ENCODE measurements at places on chromosomes 6 and 20.

- no peak for DNase-seq
Observed at GRCh38 chr6:36065916-36066315, 38.3 kb downstream of the MAPK14 start.

DNA sequence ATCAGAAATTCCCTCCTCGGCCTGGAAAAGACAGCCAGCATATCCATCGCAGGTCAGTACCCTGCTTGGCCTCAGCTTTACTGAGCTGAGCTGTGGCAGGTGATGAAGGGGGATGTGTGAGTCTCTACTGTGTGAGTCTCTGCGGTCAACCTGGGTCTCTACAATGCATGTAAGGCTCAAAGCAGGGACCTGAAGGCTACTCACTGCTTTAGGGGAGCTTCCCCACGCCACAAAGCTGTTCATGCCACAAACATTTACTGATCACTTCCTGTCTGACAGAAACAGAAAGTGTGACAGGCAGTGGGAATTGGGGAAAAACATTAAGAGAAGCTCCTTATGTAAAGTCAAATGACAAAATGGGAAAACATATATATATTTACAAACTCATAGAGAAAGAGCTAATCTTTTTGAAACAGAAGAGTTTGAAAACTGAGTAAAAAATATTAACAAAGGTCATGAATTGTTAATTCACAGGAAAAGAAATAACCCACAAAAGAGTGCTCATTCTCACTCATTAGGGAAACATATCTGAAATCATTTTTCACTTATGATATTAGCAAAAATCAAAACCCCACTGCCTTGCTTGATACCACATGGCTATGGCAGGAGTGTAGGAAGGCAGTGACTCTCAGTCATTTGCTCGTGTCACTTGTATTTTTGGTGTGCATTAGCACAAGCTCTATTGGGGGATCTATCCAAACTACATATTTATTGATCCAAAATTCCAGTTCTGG, 5.8 kb downstream of the BTN3A3 start:
- DNase-seq, result no peak

GRCh38 chr6:63391203-63391970, 71.6 kb upstream of the LGSN start:
- DNase-seq, result no peak

GRCh38 chr6:150293423-150294173, 75.2 kb upstream of the IYD start:
- no peak for DNase-seq

DNA sequence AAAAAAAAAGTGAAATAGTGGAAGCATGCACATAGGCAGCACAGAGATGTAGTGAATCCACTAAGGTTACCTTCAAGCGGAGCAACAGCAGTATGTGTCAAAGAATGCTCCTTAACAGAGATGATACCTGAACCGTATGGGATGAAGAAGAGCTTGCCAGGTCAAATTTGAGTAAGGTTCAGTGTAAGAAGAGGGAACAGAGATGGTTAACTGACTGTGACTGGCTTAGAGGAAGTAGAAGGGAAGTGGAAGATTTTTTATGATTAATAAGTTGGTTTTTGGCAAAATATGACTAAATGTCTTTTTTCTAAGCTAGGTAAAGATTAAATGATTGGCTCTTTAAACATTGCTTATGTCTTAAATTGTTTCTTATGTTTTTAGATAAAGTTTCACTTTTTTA, 52.6 kb upstream of the C20orf144 start:
- no peak for DNase-seq

- DNase-seq, result no peak
Observed at GRCh38 chr6:134529921-134530320, 212.0 kb upstream of the SGK1 start.

- no peak for DNase-seq
Observed at GRCh38 chr6:112717856-112718255, 370.7 kb downstream of the RFPL4B start.

- no peak for DNase-seq
Observed at GRCh38 chr6:121993362-121993761, 406.1 kb upstream of the HSF2 start.

DNA sequence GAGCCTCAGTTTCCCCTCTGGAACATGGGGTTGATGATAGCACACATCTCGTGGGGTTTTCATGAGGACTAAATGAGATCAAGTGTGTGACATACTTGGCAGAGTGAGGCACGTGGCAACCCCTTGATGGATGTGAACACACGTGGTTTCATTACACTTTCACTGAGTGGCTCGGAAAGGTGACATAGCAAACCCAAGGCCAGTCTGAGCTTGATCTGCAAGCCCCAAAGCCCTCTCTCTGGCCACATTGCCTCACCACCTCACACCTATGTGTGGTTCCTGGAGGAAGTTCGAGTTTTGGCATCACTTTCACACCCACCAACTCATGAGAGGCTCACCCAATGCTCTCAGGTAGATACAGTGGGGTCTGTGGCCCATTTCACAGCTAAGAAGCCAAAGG, 60.0 kb downstream of the CPNE5 start:
- DNase-seq, result no peak

DNA sequence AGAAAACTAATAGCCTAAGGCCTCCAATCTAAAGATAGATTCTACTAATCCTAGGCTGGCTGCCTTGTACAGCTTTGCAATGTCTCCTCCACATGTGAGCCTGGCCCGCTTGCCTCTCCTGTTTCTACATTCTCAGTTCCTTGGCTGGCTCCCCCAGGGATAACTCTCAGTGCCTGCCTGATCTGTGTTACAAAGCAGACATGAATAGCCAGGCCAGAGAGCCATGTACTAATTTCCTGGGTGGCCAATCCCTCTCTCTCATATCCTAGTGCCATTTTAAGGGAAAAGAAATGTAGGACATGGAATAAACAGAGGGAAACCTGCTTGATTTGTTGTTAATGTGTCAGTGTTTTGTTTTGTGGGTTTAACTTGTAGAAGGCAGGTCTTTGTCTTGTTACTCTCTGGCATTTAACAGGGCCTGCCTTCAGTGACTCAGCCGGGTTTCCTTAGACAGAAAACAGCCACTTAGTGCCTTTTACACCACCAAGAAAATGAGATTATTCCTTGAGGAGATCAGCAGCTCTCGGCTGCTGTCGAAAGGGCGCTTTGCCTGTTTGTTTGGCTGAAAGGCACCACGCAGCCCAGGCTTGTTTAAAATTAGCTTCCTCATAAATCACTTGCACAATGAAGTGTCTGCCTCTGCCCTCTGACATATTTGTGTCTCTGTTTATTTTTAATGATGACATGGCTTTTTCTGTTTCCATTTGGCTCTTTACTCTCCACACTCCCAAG, 702.7 kb downstream of the MAFB start:
- DNase-seq, result no peak

DNA sequence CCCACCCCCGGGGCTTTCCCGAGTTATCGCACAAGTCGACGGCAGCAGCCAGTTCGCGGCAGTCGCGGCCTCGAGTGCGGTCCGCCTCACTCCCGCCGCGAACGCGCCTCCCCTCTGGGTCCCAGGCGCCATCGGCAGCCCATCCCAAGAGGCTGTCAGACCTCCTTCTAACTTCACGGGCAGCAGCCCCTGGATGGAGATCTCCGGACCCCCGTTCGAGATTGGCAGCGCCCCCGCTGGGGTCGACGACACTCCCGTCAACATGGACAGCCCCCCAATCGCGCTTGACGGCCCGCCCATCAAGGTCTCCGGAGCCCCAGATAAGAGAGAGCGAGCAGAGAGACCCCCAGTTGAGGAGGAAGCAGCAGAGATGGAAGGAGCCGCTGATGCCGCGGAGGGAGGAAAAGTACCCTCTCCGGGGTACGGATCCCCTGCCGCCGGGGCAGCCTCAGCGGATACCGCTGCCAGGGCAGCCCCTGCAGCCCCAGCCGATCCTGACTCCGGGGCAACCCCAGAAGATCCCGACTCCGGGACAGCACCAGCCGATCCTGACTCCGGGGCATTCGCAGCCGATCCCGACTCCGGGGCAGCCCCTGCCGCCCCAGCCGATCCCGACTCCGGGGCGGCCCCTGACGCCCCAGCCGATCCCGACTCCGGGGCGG, 1.6 kb downstream of the GNAS start:
- DNase-seq, result no peak

DNA sequence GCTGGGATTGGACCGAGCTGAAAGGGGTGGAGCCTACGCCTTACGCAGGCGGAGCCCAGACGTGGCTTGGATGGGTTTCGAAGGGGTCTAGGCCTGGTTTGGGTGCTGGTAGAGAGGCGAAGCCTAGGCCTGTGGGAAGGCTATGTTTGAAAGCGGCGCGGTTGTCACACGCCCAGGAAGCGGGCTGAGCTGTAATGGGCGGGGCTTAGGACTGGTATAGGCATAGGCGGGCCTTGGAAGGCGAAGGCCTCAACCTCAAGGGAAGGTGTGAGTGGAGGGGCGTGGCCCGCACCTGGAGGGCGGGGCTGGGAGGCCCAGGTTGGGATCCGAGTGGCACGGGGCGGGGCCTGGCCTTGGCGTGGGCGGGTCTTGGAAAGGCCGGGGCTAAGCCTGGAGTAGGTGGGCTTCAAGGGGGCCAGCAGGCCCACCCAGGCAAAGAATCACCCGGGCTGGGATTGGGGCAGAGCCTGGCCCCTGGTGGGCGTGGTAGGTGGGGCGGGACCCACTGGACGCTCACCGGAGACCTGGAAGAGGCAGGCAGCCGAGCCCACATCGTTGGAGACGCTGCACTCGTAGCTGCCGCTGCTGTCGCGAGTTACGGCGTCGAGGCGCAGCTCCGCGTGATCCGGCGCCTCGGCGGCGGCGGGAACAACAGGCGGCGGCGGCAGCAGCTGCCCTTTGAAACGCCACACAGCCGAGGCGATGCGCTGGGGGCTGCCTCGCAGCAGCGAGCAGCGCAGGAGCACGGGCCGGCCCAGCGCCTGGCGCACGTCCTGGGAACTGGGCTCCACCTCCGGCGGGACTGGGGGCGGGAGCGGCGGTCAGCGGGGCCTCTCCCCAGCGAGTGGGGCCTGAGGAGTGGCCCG, 49.0 kb downstream of the MDGA1 start:
- DNase-seq, result no peak

DNA sequence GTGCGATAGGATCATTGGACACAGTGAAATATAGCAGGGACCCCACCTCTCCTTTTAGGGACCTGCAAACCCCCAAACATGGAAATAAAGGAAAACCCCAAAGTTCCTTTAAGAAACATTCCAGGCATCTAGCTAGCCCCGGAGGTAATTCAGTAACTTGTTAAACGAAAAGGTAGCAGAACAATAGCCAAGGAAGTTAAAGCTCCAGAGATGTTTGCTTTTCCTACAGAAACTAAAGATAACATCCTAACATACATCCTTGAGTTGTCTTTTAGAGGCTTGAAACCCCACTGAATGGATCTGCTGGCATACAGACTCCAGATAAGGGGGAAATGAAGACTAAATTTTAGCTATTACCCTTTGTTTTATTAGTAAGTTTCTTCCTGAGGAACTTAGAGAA, 51.0 kb downstream of the FAM184A start:
- no peak for DNase-seq

- DNase-seq, result no peak
Observed at GRCh38 chr6:84663866-84664265, 100.5 kb downstream of the TBX18 start.

- DNase-seq, result no peak
Observed at GRCh38 chr6:32943864-32944649, 3.2 kb upstream of the HLA-DMB start.

DNA sequence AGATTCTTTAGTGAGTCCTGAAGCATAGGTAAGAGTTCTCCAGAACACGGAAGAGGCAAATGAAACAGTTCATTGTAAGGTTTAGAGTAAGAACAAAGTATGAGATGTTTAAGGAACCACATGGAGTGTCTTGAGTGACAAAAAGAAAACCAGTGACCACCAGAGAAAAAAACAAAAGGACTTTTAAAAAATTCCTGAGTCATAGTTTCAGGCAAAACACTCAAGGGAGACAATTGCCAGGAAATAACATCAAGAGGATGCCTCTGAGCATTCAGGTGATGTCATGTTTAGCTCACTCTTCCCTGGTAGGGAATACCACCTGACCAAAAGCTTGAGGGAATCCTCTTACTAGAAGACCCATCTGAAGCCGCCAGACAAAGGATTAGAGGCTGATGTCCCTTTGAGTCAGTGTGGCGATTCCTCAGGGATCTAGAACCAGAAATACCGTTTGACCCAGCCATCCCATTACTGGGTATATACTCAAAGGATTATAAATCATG, 110.3 kb downstream of the COL19A1 start:
- DNase-seq, result no peak

GRCh38 chr20:38723848-38724625, at the start of gene SLC32A1:
TSS of gene SLC32A1 (plus strand) at chr20:38724486. CDS start at chr20:38724725, 239 bp downstream.
- peak; percentile 25 for DNase-seq

GRCh38 chr6:64459411-64459944, 823.9 kb downstream of the PHF3 start:
- no peak for DNase-seq

- no peak for DNase-seq
Observed at GRCh38 chr20:44717986-44718385, 2.8 kb downstream of the CCN5 start.

DNA sequence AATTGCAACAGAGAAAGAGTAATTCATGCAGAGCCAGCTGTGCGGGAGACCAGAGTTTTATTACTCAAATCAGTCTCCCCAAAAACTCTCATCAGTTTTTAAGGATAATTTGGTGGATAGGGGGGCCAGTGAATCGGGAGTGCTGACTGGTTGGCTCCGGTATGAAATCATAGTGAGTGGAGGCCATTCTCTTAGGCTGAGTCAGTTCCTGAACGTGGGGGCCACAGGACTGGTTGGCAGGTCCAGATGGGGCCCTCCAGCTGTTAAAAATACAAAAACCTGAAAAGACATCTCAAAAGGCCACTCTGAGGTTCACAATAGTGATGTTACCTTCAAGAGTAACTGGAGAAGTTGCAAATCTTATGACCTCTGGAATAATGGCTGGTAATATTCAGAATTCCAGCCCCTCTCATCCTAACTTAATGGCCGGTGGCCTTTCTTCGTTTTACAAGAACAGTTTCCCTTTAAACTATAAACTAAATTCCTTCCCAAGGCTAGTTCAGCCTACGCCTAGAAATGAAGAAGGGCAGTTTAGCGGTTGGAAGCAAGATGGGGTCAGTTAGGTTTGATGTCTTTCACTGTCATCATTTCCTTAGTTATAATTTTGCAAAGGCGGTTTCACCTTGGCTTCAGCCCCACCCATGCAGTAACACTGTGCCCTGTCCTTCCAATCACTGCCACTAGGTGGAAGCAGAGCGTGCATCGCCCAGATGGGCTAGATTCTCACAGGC, 6.8 kb upstream of the MICA start:
- DNase-seq, result peak; percentile 55

GRCh38 chr20:49608752-49609670, 41.1 kb upstream of the PTGIS start:
- DNase-seq, result peak; percentile 70

GRCh38 chr6:3879194-3879952, 30.2 kb downstream of the FAM50B start:
- no peak for DNase-seq

- DNase-seq, result no peak
Observed at GRCh38 chr20:58113716-58114115, 114.7 kb downstream of the ANKRD60 start.

DNA sequence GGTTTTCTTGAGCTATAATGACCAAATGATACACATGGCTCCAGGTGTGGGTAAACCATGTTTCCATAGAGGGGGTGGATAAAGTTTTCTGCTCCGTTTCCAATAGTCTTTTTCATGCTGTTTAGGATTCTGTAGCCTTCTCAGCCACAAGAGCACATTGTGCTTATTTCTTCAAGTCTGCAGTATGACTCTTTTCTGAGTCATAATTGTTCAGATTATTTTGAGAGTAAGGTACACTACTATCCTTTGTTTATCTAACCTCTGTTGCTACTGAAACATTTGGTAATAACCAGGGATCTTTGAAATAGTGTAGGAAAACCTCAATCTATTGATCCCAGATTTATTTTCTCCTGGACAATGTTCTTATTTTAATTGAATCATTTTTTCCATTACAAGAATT, 247.9 kb upstream of the BMP2 start:
- no peak for DNase-seq
